ENCODE measurements at places on chromosomes 3 and 15.
A peak's percentile ranks its signal among the peaks of the same experiment; 100 is the strongest.

- DNase-seq, result no peak
Observed at GRCh38 chr3:16130066-16130465, 44.4 kb upstream of the GALNT15 start.

DNA sequence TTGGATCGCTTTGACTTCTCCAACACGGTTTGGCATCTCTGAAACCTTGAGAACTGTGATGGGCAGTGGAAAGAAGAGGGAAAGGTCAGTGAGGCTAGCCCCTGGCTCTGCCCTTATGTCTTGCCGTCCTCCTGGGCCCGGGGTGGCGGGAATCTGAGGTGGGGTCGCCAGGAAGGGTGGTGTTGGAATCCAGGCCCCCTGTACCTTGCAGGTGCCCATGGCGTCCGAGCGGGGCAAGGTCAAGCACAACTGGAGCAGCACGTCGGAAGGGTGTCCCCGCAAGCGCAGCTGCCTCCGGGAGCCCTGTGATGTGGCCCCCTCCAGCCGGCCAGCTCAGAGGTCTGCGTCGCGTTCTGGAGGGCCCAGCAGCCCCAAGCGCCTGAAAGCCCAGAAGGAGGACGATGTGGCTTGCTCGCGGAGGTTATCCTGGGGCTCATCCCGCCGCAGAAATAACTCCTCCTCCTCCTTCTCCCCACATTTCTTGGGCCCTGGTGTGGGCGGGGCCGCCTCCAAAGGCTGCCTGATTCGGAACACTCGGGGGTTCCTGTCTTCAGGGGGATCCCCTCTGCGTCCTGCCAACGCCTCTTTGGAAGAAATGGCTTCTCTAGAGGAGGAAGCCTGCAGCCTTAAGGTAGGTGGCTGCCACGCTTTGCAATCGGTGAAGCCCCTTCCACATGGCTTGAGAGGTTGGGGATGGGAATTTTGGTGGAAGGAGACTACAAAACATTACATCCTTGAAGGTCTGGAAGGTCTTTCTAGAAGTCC, 907 bp downstream of the TATDN2 start:
- peak; percentile 78 for DNase-seq

- DNase-seq, result no peak
Observed at GRCh38 chr3:188326111-188326510, 172.2 kb downstream of the LPP start.

- no peak for DNase-seq
Observed at GRCh38 chr3:127261925-127262324, 25.9 kb downstream of the PRR20G start.

- DNase-seq, result no peak
Observed at GRCh38 chr15:32035285-32035684, 5.0 kb downstream of the CHRNA7 start.

GRCh38 chr3:169250000-169250399, 413.5 kb downstream of the MECOM start:
- DNase-seq, result no peak

DNA sequence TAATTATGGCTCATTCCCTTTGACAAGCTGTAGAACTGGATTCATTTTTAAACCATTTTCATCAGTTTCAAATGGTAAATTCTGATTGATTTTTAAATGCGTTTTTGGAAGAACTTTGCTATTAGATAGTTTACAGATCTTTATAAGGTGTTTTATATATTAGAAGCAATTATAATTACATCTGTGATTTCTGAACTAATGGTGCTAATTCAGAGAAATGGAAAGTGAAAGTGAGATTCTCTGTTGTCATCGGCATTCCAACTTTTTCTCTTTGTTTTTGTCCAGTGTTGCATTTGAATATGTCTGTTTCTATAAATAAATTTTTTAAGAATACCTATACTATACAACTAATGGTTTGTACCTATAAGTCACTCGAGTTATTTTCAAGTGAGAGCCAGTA, 62.7 kb downstream of the PXYLP1 start:
- no peak for DNase-seq

- DNase-seq, result no peak
Observed at GRCh38 chr15:88646951-88647350, 8.1 kb downstream of the ISG20 start.

- peak; percentile 62 for DNase-seq
Observed at GRCh38 chr3:195900436-195901355, 7.7 kb downstream of the TNK2 start.

DNA sequence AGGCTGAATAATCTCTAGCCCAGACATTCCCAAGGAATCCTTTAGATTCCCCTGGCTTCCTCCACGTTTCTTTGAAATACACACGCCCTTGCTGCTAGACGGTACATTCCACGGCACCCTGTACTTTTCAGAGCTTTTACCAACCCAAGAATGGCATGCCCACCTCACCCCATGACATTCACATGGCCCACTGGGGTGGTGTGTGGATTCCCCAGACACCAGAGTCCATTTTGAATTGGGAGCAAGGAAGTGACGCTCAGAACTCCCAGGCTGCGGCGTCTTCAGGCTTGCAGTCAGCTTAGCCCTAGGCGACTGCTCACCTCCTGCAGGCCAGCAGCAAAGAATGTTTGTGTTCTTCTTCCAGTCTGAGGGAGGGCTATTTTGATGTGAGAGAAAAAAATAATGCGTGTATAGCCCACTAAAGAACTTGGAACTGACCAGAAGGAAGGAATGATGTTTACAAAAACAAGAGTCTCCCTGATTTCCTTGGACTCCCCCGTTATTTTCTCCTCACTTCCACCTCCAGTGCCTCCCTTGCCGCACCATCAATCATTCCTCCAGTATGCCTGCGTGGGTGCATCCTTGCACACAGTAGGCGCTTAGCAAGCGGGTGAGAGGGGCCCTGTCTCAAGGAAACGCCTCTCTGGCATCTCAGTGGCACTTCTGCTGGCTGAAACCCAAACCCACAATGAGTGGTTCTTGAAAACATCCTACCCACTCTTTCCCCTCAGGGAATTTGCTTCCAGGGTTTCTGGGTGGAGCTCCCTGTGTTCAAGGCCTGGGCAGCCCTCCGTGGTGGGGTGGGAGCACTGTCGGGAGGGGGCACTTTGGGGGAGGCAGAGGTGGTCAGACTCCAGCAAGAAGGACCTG, 59.9 kb downstream of the SMAD6 start:
- DNase-seq, result no peak

DNA sequence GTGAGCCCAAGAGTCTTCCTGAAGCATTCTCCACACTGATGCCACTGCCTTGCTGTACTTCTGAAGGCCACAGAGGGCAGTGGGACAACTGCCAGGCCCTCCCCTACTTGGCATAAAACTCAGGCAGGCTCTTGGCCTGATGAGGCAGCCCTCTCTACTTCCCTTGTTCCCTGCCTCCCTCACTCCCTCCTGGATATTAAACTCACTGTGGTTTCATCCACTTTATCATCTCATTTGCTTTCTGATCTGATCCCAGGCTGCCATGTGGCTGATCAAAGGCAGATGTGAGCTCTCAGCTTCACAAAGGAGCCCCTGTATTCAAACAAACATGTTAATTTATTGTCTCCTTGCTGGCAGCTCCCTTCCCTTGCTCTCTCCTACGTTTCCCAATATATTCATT, 533.5 kb downstream of the IGSF11 start:
- DNase-seq, result no peak

GRCh38 chr15:80578206-80578595, 116.9 kb upstream of the ABHD17C start:
- DNase-seq, result no peak

Measured in activated CD4-positive, alpha-beta T cell treated with anti-CD3 and anti-CD28 coated beads, Interleukin-2, amount 50 U/mL, for 16 hours (primary cell).